ENCODE measurements at places on chromosomes 4 and X.

DNA sequence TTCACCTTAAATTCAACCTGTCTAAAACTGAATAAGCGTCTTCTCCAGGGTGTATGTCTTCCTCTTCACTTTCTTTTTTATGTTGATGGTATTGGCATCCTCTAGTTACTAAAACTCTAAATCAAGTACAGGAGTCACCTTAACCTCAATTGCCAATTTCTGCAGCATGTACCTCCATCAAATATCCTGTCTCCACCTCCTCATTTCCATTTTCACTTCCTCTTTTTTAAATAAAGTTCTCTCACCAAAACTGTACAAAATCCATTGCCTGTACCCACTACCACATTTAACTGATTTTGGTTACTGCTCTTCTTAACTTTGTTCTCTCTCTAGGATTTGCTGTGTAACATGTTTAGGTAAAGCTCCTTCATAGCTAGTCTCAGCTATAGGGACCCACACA, 9.2 kb upstream of the NPFFR2 start:
- DNase-seq: no peak

DNA sequence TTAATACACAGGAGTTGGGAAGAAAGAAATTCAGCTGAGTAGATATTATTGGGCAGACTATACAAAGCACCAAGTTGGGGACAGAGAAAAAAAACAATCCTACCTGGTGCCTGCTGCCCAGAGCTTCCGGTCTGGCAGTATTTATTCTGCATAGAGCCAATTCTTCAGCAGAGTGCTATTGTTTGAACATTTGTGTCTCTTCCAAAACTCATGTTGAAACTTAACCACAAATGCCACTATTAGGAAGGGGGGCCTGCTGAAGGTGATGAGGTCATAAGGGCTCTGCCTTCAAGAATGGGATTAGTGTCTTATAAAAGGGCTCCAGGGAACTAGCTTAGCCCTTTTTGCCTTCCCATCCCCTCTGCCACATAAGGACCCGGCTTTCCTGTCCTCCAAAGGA, 136.2 kb downstream of the EVC2 start:
- no peak for DNase-seq

DNA sequence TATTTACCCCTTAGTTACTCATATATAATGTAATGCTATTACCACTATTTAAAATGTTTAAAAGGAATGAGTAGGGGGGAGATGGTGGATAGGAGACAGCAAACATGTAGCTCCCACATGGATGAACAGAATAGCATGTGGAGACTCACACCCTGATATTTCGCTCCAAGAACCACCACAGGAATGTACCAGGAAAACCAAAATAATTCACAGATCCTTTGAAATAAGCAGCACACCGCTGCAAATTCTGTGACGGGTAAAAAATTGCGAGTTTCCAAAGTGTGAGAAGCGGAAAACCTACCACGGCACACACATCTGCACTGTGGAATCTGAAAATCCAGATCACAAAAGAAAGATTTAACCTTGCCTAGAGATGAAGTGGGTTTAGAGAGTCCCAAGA, 428.2 kb downstream of the TLL1 start:
- DNase-seq: no peak

DNA sequence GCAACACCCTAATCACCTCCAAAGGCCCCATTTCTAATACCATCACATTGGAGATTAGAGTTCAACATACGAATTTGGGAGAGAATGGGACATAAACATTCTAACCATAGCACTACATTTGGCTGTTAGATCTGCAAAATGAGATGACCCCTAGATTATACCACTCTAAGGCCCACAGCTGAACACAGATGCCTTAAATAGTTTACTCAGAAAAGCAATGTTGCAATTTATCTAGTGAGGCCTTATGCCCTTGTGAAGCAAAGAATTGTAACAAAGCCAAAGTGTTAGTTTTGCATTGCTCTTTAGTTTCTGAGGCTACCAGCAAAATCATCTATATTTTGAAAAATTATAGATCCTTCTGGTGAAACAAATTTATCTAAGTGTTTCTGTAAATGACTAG, 31.6 kb upstream of the ARHGEF6 start:
- DNase-seq: no peak

DNA sequence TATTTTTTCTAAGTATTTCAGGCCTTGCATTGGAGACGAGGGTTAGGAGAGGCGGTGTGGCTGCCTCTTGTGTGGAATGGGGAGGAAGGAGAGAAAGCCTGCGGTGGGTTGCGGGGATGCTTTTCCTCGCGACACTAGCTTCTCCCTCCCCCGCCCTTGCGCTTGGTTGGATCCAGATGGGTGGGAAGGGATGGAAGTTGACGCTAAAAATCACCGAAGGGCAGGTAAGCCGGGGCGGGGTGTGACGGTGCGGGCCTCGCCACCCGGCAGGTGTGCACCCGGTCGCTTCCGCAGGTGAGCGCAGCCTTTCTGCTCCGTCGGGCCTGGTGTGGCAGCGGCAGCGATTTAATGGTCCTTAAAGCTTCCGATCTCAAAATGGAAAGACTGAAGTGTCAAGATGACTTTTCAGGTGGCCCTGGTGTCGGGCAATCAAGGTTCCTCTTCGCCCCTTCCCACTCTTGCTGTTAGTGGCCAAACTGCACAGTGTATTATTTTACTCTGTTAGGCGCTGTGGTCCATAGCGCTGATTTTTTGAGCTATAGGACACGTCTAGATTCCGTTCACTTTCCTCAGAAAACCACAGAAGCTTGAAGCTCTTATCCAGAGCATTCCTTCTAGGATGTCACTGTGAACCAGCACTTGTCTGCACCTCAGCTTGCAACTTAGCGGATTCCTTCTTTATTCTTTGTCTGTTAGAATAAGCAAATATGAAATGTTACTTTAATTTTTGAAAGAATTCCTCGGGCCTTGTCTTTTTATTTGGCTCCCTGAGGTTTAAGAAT, 765 bp downstream of the ENOPH1 start:
- DNase-seq: peak; percentile 50

- no peak for DNase-seq
Measured at GRCh38 chr4:7251321-7251720, 59.0 kb downstream of the SORCS2 start.

DNA sequence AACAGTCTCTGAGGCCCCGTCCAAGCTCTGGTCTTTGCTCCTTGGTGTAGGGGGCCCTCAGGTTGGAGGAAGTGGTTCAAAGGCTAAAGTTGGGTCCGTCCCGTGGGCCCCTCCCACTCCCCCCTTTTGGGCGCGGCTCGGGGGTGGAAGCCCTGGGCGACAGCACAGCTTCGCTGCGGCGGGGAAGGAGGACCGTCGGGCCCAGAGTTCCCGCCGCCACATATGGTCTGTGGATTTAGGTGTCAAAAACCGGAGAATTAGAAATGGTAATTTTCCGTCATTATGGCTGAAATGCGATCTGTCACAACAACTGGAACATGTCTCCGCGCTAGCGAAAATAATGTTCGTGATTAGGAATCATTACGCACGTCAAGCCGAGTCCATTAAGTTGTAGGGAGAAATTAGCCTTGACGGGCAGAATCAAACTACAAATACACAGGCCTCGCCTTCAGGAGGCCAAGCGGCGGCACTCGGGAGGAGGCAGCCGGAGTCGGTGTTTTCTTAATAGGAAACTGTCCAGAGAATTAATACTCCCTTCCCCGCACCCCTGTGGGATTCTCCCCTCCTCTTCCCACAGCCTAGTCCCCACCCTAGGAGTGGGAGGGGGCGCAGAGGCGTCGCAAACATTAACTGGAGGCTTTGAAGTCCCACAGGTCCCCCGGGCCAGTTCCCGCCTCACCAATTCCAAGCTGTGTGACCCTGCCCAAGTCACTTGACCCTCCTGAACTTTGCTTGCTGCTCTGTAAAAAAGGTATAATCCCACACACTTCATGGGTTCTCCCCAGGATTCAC, 15.0 kb downstream of the NKX3-2 start:
- DNase-seq: no peak

Data from SHP77 (cell line).